ENCODE measurements at places on chromosomes 1 and 21.
A peak's percentile ranks its signal among the peaks of the same experiment; 100 is the strongest.

- DNase-seq, result peak; percentile 17
Observed at GRCh38 chr1:228004331-228004855, 2.4 kb upstream of the WNT3A start.

DNA sequence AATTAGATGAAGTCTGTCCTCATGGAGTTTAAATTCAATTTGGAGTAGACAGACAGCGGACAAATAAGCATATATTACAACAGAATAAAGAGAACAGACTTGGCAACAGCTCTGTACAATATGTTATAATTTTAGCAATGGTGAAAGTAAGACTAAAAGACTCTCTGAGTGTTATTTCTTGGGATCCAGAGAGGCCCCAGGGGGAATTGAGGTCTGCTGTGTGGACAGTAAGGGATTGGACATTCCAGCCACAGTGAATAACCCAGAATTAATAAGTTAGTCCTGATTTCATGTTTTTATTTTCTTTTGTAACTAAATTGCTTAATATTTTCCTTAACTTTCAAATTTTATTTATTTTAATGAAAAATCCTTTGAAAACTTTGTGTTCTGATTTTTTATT lies 101.7 kb downstream of the PATJ start:
- DNase-seq, result no peak

- peak; percentile 74 for DNase-seq
Observed at GRCh38 chr1:20194757-20195461, 8.6 kb upstream of the PLA2G2C start.

GRCh38 chr1:234866007-234866866 lies 256.3 kb upstream of the IRF2BP2 start:
- DNase-seq, result peak; percentile 63

GRCh38 chr1:14372526-14372925 lies 226.0 kb upstream of the KAZN start:
- no peak for DNase-seq

- DNase-seq, result no peak
Observed at GRCh38 chr1:20840731-20841130, 53.6 kb upstream of the HP1BP3 start.

DNA sequence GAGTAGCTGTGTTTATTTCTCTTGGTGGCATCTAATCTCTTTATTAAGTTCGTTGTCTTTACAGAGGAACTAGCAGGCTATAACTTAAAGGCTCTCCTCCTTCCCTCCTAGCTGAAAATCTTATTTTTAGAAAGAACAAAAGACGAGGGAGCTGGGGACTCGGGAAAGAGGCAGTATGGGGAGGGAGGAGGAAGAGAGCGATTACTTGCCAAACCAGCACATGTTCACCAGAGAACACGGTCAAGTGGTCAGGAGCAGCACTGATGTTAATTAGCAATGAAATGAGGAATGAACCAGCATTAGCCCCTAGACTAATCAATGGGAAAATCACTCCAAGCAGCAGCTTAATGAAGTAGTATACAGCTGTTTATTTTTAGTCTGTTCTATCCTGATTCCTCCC lies 171.3 kb upstream of the ESRRG start:
- DNase-seq, result no peak

- DNase-seq, result no peak
Observed at GRCh38 chr1:5883129-5884048, 108.8 kb downstream of the NPHP4 start.

GRCh38 chr1:109151146-109151990 lies 37.5 kb downstream of the ELAPOR1 start:
- no peak for DNase-seq

GRCh38 chr1:178659789-178660208 lies 65.2 kb upstream of the RALGPS2 start:
- DNase-seq, result no peak

All from CD4-positive, alpha-beta T cell treated with Interferon alpha-2 for 1 hour (primary cell).